ENCODE measurements at places on chromosomes 11 and 22.

DNA sequence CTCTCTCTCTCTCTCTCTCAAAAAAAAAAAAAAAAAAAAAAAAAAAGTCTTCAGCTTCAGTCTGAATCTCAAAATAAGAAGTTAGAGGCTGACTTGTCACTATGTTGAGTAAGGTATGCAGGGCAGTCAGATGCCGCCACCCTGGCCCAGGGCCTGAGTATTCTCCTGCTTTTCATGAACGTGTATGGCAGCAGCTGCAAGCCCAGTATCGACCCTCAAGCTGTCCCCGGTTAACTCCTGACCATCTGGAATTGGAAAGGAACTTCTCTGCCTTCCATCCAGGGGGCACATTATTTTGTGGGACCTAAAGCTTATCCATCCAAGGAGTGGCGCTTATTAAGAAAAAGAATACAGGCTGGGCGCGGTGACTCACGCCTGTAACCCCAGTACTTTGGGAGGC, 11.4 kb downstream of the MRGPRD start:
- DNase-seq: no peak

GRCh38 chr11:61041755-61042518, 60.4 kb upstream of the CD5 start:
- DNase-seq: no peak

DNA sequence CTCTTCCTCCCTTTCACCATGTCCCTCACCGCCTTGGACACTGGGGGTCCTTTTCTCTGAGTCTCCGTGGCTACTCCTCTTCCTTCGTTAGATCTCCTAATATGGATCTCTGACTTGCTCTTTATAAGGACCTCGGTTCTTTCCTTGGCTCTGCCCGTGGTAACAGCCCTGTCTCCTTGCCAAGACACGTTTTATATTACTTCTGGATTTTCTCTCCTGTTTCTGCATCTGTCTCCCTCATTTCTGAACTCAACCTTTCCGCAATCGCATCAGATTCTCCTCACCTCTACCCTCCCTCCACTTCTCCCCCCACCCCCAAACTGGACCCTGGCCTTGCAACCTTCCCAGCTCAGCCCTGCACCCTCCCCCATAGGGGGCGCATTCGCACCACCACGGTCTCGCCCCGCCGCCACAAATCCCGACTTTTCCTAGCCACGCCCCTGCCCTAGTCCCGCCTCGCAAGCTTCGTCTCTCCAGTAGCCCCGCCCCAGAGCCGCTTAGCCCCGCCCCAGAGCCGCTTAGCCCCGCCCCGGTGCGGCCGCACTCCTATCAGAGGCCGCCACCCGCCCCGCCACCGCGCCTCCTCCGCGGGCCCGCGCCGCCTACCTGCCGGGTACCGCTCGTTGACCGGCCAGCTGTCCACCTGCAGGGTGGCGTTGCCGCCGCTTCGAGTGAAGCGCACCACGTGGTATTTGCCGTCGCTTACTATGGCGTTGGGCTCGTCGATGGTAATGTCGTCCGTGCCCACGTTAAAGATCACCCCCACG, 39.0 kb downstream of the SLC22A12 start:
- DNase-seq: no peak

- DNase-seq: no peak
Observed at GRCh38 chr22:23684561-23685031, 6.2 kb upstream of the RGL4 start.

DNA sequence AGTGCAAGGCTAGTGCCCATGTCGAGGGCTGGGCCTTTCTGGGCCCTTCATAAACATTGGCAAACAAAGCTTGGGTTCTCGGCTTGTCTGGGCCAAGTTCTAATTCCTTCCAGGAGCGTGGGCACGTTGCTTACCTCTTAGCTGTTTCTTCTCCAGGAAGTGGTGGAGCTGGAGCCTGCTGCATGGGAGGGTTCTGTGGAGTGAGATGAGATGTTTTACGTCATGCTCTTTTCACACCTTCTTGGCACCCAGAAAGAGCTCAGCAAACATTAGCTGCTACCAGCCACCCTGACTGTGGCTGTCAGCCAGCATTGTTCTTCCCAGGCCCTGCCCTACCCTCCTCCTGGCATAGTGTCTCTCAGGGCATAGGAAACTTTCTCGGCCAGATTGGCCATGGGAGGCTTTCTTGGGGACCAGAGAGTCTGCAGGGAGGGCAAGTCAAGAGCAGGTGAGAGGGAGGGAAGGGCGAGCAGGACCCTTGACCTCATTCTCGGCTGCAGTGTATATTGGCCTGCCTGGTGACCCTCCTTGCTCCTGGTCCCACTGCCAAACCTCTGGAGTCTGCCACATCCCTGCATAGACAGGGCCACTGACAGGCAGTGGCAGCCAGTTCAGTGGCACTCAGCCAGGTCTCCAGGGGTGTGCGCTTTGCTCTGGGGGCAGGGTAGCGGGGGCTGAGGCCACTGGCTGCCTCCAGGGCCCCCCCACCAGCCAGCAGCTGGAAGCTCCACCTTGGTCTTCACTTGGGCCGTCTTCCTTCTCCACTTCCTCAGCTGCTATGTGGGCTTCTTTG, 98.8 kb downstream of the BCR start:
- no peak for DNase-seq

GRCh38 chr11:103773059-103773458, 263.4 kb upstream of the DDI1 start:
- DNase-seq: no peak

DNA sequence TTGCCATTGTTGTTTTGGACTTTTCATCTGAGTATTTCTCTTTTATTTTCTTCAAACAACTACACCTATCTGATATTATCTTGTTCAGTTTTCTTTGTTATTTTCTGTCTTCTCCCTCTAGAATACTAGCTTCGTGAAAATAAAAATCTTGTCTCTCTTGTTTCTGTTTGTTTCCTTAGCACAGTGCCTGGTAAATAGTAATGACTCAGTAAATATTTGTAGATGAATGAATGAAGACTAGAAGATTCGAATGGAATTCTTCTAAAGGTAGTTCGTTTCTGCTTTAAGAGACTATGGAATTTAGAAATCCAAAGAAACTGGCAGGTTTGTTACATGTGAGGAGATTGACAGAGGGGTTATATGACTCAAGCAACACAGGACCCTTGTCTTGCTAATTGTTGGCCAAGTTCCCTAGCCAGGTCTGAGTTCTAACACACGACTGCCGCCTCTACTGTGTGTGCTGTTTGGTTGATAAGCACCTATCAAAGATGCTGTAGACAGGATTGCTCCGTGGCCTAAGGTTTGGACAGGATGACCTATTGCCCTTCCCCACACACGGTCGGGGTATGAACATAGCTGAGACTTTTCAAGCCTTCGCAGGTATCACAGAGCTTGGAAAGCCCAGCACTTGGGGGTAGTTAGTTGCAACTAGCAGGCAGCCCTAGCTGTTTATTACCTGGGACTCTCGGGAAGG, 831 bp upstream of the TMEM135 start:
- no peak for DNase-seq

- DNase-seq: no peak
Observed at GRCh38 chr11:18723991-18724390, 2.0 kb downstream of the IGSF22 start.

- DNase-seq: no peak
Observed at GRCh38 chr22:17964156-17964555, 60.2 kb downstream of the MICAL3 start.

DNA sequence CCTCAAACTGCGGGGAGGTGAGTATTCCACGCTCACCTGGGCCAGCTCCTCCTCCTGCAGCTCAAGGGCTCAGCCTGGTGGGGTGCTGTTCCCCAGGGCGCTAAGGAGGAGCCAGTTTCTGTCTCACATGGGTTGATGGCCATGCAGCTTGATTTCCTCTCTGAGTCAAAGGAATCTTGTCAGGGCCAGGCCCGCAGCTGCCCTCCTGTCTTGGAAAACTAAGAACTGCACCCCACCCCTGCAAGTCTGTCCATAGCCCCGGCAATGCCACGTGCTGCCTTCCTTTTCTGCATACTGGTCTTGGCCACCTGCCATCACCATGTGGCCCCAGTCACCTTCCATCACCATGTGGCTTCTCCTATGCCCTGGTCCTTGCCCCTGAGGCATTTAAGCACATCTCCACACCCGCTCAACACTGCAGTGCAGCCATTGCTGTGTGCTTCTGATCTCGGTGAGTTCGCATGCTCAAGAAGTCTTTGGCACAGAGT, 35.2 kb upstream of the CLDN5 start:
- DNase-seq: no peak

GRCh38 chr11:77569676-77570070, 20.1 kb upstream of the AQP11 start:
- DNase-seq: no peak

GRCh38 chr22:37045958-37046357, 5.6 kb upstream of the KCTD17 start:
- no peak for DNase-seq

GRCh38 chr11:3177931-3178330, 12.8 kb upstream of the OSBPL5 start:
- no peak for DNase-seq

DNA sequence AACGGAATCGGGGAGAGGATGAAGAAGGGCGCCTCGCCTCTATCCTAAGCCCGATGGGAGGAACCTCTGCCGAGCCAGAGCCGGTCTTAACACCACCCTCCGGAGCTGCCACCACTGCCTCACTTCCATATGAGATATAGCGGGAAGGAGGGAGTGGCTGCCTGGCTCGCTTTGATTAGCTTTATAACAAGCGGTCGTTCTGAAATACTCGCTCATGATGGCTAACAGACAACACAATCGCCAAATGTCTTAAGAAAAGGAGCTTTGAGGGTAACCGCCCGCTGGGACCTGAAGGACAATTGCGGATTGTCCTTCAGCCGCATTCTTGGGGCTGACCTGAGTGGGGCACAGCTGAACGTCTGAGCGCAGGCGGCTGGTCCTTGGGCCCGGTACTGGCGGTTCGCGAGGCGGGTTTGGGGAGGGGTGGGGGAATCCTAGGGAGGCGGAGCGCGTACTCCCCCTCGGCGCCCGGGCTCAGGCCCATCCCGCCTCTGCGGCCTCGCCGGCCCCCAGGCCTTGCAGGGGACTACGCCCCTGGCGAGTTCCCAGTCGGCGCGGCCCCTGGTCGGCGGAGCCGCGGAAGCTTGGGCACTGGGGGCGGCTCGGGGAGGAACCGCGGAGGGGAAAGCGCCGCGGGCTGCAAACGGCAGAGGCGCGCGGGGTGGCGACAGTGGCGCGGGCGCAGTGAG, at the start of gene PLAAT5:
PLAAT5 (minus strand) TSS at position 617 of the 689 bp plus-strand sequence; CDS start at position 484, 133 bp downstream.
- no peak for DNase-seq

DNA sequence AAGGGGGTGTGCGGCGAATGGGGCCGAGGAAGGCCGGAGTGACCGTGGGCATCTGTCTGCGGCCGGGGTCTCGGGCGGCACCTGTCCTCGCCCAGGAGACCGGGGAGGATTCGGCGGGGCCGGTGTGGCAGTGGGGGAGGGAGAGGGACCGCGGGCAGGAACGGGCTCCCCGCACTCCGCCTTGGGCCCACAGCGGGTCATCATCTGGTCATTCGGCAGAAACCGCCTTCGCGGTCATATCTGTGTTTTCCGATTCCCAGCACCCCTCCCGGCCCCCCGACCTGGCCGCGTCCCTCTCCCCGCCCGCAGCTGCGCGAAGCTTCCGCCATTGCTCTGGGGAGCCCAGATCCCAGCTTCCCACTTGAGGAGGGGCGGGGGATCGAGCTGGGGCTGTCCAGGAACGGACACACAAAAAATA, 824 bp upstream of the CBX6 start:
- DNase-seq: no peak

DNA sequence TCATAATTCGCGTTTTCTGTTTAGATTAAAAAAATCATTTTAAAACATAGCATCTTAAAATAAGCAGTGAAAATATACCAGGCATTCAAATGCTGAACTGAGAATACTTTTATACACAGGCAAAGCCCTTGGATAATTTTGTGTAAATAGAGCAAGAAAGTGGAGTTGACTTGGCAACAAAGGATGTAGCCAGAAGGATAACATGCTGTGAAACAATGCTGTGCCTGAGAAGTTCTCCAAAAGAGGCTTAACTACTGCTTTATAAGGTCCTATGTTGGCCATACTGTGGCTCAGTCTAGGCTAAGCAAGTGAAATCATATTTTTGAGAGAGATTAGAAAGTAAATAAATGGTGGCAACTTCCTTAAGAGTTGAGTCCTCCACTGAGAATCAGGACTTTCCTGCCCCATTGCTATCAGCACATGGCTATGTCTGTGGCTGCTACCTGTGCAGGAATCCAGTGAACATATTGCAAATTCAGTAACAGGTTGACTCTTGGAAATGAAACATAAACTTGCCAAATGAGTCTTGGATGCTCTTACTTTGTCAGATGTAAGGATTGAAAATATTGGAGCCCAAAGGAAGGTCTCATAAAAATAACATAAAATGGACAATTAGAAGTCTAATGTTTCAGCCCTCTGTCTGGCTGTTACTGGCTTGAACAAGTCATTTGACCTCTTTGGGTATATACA, 448.9 kb downstream of the LRRC4C start:
- no peak for DNase-seq

DNA sequence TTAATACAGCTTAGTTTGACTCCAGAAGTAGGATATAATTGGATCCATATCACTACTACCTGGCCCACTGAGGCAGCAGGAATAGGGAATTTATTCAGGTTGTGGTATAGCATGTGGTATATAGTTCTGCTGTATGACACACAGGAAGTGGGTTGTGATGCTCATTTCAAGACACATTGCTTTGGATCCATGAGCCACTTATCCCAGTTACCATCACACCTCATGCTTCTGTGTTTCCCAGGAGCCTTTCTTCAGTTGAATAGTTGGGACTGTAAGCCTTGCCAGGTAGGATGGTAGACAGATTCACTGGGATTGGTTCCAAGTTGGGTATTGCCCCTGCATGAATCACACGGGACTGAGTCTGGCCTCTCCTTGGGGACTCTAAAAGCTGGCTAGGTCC, 9.9 kb upstream of the SLC37A2 start:
- no peak for DNase-seq

- no peak for DNase-seq
Observed at GRCh38 chr11:9941991-9942390, 278.1 kb downstream of the SWAP70 start.

DNA sequence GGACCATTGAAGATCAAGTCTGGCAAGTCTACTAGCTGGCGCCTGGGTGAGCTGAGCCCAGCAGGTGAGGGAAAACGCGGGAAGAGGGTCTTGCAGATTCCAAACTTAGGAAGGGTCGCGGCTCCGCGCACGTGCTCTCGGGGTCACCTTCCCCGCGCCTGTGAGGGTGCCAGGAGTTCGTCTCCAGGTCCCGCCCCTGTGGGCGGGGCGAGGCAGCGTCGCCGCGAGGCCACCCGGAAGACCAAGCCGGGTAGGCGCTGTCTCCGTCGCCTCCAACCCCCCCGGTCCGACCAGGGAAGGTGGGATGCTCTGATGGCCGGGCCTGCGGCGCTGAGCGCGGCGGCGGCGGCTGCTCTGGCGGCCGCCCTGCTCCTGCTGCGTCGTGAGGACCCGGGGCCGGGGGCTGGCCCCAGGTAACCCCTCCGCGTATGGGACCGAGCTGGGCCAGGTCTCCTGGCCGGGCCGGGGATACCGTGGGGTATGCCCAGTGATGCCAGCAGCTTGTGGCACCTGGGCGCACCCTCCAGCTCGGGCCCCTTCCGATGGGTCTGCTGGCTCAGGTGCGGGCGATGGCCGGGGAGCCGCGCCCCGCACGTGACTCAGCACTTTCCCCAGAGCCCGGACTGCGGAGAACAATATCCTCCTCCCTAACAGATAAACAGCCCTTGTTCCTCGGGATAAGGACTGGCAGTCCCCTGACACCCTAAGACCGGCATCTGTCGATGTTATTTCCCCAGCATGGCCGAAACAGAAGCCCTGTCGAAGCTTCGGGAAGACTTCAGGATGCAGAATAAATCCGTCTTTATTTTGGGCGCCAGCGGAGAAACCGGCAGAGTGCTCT, at the start of gene HTATIP2:
HTATIP2 (plus strand) TSS at position 215 of the 841 bp plus-strand sequence; CDS start at position 739, 524 bp downstream.
- DNase-seq: peak; percentile 78

All from left lobe of liver (tissue), 2 donors.